ENCODE measurements at places on chromosomes 3 and 15.

DNA sequence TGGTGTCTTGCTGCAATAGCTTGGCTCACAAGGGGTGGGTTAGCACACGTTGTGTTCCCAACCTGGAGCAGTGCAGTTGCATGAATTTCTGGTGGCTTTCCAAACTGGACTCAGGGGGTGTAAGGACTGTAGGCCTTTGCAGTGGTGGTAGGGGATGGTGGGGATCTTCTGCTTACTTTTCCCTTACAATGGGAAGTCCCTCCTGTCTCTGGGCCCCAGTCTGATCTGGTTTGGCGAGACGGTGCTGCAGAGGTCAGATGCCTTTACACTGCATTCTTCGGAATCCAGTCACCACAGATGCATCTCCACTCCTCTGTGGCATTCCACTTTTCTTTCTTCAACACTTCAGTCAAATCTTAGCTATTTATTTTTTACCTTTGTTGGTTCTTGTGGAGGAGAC, 132.1 kb downstream of the DOCK3 start:
- no peak for DNase-seq

GRCh38 chr3:132966374-132966773, 71.8 kb upstream of the TMEM108 start:
- DNase-seq = no peak

- DNase-seq = no peak
Observed at GRCh38 chr15:44286814-44287452, 1.6 kb upstream of the GOLM2 start.

DNA sequence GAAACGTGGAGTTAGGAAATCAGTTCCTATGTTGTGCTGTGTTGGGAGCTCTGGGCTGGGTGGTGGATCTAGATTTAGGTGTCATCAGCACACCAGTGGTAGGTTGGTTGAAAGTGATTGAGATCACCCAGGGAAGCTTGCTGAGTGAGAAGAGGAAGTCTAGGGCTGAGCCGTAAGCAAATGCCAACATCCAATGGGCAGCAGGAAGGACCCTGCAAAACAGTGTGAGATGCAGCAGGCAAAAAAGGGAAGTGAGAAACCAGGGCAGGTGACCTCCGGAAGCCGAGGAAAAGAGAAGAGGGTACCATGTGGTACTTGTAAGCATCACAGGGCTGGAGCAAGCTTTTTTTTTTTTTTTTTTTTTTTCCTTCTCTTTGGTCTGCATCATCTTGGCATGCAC, 15.9 kb upstream of the COPG1 start:
- no peak for DNase-seq

DNA sequence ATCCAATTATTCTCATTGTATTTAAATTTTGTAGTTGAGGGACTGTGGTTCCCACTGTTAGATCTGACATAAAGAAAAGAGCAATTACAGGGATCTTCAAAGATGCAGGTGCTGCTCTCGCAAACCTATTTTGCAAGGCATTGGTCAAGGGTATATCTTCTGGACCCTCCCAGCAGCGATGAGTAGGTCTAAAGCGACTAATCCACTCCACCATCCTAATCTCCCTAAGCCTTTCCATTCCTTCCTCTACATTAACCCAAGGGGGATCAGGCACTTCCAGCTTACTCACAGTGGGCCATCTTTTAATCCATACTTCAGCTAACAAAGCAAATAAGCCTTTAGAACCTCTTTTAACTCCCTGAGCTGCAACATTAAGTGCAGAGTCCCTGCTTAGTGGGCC, 37.0 kb upstream of the CPOX start:
- DNase-seq = no peak

GRCh38 chr3:121948641-121949040, 54.4 kb downstream of the SLC15A2 start:
- no peak for DNase-seq

DNA sequence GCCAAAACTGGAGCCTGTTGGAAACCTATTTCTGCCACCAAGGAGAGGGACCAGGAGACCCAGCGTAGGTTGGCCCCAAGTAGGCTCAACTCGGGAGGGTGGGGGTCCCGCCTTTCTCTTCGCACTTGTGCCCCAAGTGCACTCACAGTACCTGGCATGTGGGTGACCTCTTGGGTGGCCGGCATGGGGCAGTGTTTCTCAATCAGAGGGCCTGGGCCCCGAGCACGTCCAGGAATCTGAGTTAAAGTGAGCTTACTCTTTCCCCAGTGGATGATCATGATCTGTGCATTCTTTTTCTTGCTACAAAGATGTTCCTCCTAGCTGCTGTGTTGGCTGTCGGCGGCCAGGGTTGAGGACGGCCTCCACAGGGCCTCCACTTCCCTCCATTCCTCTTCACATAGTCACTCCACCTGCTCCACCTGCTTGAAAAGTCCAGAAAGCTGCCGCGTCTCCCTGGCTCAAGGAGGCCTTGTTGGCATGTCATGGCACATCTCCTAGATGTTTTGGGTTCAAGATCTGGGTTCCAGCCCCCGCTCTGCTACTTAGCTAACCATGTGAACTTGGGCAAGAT, 66.5 kb upstream of the SEC61A1 start:
- no peak for DNase-seq

GRCh38 chr3:196517919-196518318, 2.8 kb upstream of the SMCO1 start:
- no peak for DNase-seq

DNA sequence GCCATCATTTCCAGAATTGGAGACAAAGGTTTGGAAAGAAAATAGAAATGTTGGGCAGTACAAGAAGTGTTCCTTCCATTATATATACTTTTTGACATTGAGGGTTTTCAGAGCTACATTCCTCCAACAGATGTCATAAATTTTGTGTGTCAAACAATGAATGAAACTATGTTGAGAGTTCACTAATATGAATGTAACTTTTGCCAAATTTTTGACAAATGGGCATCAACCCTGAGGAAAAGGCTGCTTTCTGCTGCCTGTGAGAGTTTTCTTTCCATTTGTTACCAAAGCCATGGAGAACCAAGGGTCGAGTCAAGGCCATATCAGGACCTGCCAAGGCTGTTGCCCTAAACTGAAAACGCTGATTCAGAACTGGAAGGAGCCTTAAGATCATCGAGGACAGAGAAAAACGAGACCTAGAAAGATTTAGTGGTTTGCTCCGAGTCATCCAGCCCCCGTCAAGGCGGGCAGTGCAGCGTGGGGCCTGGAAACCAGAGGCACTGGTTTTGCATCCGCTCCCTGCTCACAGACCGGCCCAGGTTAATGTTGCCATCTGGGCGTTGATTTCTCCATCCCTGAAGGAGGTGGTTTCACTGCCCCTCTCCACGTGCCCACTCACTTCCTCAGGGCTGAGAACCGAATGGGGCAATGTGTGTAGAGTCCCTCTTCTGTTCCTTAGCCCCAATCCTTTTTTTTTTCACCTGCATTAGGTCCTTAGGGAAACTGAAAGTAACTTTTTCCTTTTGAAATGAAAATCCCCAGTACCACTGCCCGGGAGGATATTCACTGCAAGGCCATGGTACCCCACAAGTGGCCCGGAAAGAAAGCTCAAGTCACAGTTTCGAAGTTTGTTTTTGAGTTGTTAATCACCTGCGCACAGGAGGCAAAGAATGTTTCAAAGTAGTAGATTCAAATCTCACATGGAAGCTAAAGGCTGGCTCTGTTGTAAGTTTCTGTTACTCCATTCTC, 32.8 kb downstream of the TPM1 start:
- no peak for DNase-seq

- DNase-seq = no peak
Observed at GRCh38 chr15:89174476-89174875, 46.9 kb downstream of the RLBP1 start.

DNA sequence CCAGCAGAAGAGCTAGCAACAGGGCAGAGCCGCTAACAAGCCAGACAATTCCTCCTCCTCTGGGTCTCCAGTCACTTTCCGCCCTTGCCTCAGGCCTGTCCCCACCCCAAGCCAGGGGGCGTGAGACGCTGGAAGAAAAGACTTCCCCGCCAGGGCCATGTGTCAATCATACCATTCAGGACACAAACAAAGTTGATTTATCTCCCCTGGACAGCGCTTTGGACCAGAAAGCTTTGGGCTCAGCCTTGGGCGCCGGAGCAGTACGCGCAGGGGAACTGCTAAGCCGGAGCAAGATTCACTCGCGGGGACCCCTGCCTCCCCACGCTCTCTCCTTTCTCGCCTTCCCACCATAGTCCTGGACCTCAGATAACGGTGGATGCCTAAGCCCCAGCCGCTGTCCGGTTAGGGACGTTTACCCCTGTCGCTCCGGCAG, 479 bp downstream of the LRRC2 start:
- no peak for DNase-seq

DNA sequence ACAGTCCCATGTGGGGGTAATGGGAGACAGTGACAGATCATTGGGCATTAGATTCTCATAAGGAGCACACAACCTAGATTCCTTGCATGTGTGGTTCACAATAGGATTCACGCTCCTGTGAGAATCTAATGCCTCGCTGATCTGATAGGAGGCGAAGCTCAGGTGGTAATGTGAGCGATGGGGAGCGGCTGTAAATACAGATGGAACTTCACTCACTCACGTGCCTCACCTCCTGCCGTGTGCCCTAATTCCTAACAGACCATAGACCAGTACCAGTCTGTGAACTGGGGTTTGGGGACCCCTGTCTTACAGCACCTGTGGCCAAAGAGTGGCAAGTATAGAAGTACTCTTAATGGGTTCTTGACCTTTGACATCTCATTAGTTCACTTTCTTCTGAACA, 554.7 kb downstream of the FOXP1 start:
- no peak for DNase-seq

DNA sequence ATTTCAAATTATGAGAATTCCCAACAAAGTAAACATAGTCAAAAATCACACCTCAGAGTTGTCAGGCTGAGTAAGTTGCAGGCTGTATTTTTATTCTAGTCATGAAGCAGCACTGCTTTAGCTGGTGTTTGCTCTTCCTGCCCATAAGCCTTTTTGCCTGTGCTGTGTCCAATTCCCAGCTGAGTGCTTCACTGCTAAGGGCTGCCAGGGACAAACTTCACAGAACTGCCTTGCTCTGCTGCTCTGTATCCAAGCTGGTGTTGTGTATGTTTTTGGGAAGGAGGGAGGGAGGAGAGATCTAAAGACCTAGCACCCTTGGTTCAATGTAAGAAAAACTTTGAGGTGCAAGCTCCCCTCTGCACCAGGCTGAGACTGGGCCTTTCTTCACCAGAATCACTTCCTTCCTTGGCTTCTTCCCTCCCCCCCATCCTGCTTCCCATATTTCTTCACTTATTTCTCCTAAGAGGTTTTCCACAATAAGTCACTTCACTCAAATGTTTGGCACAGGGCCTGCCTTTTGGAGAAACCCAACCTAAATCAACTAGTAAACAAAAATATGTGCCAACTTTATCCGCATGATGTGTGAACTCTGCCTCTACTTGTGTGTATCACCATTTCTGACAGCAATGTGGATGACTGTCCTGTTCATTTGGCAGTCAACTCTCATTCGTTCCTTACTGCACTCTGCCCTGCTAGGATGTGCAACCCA, 156.1 kb downstream of the TBL1XR1 start:
- no peak for DNase-seq

DNA sequence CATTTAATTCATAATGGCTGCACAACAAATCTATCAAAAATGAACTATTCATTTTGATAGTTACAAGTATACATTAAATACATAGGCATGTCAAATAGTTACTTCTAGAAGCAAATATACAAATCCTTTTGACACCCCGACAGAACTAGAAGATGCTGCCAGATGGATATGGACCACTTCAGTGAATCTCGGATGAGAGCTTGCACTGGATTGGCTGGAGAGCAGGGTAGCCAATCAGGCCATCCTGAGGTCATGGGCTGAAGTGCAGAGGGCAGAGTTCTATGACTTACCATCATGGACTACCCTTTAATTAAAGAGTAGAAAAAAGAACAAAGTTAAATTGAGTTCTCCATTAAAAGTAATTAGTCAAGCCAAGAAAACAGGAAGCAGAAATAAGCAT, 8.3 kb downstream of the CCNL1 start:
- no peak for DNase-seq

DNA sequence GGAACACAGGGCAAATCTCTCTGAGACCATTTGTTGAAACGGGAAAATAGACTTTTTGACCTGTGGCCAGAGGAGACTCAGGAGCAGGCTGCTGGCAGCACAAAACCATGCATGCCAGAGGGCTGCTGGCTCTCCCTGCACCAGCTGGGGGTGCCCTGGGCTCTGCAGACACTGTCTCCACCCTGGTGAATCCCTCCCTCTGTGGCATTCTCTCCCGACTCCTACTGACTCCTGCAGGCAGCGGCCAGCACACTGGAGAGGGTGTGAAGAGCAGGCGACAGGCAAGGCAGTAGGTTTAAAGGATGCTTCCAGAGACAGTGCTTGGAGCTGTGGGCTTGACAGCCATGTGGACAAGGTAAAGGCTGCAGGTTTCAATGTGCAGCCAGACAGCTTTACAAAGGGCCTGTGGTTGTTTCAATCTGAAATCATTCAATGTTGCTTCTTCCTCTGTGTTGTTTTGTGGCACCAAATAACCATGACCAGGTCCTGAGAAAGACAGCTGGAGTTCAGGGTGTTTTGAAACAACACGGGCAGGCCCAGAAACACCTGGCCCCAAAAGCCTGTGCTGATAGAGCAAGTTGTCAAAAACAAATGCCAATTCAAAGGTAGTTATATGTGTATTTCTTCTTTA, 431.0 kb upstream of the ATP10A start:
- no peak for DNase-seq

DNA sequence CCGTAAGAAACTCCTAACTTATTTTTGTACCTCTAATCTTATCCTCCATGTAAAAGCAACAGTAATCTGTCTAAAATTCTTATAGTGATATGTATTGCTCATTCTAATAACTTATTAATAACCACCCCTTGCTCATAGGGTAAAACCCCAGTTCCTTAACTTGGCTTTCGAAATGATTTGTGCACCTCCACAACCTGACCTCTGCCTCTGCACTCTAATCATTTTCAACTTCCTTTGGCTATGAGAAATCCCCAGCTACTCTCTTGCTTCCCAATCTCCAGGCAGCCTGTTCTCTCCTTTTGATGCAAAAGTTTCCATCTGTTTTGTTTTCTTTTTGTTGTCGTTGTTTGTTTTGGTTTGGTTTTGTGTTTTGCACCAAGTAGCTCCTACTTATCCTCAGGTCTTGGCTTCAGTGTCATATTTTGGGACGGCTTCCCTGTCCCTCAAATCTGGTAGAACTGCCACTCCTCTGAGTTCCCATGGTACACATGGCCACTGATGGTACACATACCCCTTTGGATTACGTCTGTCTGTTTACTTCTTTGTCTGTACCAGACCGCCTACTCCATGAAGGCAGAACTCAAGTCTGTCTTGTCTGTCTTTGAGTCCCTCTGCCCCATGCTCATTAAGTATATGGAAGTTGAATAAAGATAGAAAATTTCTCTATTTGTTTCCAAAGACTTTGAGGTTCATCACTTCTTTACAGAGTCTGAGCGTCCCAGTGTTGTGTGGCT, 105.6 kb upstream of the TGFBR2 start:
- no peak for DNase-seq

- DNase-seq = no peak
Observed at GRCh38 chr3:127988770-127989557, 63.3 kb upstream of the SEC61A1 start.

Measured in naive thymus-derived CD4-positive, alpha-beta T cell (primary cell).